Fibroblast of skin of right biceps (primary cell): ENCODE measurements at places on chromosomes 5 and 9.

GRCh38 chr9:76644171-76644570 lies 120.1 kb upstream of the PCA3 start:
- DNase-seq, result no peak

DNA sequence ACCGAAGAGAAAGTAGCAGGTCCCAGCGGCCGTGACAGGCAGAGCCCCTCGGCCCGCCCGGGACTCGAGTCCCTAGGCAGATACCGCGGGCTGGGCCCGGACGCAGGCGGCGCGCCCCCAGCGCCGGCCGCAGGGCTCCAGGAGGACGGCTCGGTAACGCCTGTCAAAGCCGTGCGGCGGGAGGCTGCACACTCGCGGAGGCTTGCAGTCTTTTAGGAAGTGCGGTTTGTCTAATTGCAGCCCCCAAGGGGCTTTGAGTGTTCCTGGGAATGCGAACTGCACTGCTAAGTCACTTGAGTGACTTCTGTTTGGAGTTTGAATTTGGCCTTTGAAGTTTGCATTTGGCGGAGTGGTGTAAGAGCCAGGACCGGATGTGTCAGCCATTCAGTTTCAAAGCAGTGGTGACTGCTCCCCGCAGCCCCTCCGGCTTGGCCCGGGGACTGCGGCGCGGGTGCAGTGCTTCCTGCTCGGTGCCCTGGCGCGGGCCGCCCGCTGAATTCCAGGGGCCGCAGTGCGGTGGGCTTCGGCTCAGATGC lies 1.3 kb downstream of the MAP3K1 start:
- peak; percentile 68 for DNase-seq

- DNase-seq, result no peak
Measured at GRCh38 chr9:77429928-77430327, 218.2 kb downstream of the GNA14 start.

GRCh38 chr9:70563431-70564204 lies 149.2 kb upstream of the KLF9 start:
- DNase-seq, result peak; percentile 83

DNA sequence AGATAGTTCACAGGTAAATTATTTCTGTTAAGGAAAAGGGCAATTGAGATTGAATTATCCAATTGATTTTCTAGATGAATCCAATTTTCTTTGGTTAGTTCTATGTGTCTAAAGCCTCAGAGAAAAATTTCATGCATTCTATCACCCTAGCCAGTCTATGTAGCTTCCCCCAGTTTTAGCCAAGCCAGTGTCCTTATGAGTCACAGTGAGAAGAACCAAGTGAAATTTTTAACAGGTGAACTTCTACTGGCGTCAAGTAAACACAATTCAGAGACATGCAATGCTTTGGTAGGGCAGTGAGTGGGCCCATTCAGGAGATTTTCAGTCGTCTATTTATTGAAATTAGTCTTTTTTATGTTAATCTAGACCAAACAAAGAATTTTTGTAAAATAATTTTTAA lies 1077.4 kb upstream of the ARRDC3 start:
- DNase-seq, result no peak

DNA sequence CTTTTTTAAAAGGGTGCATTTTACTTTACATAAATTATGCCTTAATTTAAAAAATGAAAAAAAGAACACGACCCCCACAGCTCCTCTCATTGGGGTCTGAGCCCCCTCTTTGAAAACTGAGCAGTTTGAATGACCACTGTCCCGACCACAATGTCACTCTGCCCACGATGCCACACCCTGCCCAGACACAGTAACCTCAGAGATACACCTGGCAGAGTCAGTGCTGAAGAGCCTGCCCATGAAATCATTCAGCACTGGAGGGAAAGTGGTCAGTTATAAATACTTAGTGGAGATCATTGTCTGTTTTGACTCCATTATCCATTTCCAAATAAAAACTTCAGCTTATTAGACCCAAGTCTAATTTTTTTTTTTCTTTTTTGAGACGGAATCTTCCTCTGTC lies 49.3 kb downstream of the DNAJC21 start:
- DNase-seq, result no peak

- DNase-seq, result no peak
Measured at GRCh38 chr5:107593009-107593408, 77.7 kb downstream of the EFNA5 start.

DNA sequence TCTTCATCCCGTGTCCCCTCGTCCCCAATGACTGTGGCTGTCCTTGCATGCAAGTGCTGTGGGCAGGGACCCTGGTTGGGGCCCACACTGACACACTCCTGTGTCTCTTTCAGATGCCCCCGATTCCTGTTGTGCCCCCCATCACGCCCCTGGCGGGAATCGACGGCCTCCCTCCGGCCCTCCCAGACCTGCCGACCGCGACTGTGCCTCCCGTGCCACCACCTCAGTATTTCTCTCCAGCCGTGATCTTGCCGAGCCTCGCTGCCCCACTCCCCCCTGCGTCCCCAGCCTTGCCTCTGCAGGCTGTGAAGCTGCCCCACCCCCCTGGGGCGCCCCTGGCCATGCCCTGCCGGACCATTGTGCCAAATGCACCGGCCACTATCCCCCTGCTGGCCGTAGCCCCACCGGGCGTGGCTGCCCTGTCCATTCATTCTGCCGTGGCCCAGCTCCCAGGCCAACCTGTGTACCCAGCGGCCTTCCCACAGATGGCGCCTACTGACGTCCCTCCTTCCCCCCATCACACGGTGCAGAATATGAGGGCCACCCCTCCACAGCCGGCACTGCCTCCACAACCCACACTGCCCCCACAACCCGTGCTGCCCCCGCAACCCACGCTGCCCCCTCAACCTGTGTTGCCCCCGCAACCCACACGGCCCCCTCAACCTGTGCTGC lies 75.0 kb downstream of the WNK2 start:
- DNase-seq, result no peak

DNA sequence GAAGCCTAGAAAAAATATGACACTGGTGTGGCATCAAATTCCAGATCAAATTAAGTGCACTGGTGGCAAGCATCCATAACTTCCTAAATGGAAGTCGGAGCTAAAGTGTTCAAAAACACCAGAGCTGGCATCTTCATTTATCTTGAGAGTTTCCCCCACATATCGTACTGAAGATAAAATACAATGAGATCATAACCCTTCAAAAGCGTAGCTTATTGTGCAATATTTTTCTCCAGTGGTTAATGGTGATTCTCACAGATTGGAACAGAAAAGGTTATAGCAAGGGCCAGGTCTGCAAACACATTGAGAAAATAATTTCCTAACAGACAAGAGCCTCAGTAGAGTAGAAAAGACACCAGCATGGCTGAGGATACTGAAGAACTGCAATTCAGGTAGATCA lies 147.6 kb downstream of the SEMA5A start:
- DNase-seq, result no peak
